T-helper 1 cell (primary cell): ENCODE measurements at places on chromosomes 4 and X.

GRCh38 chrX:149121206-149121920 is 383.7 kb downstream of the IDS start:
- DNase-seq, result no peak

DNA sequence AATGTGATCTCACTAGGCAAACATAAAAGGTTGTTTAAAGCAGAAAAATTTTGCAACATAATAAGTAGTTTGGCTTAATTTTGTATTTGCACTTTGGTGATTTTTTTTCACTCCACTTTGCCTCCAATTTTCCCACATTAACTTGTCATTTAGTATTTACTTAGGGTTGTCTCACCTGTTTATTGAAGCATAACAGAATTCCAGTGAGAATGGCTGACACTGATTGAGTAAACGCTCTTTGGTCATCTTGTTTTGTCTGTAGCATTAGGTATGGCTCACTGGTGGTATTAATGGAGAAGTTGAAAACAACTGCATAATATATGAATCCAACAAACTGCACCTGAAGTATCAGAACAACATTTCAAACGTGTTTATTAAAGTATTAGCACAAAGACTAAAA is 799.5 kb upstream of the ADGRL3 start:
- DNase-seq, result no peak

GRCh38 chrX:132676561-132677186 is 187.8 kb upstream of the MBNL3 start:
- DNase-seq, result peak; percentile 4

- no peak for DNase-seq
Measured at GRCh38 chr4:183107891-183108459, 8.9 kb downstream of the WWC2 start.

GRCh38 chr4:74058048-74058651 is 19.7 kb upstream of the CXCL3 start:
- no peak for DNase-seq

- no peak for DNase-seq
Measured at GRCh38 chrX:1592470-1593142, 1.2 kb downstream of the AKAP17A start.

DNA sequence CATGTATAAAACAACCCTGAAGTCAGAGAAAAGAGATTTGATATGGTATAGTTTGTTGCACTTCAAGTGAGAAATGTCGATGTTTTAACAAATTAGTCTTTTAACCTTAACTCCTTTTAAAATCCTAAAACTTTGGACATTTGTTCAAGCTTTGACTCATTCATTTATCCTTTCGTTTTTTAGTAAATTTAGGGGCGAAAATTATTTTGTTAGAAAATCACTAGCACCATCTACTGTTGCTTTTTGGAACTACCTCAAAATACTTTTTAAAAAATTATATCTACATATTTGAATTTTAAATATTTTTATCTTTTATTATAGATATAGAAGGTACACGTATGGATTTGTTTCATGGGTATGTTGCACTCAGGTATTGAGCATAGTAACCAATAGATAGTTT is 165.1 kb upstream of the POF1B start:
- no peak for DNase-seq

GRCh38 chr4:145045180-145045579 is 52.8 kb downstream of the ANAPC10 start:
- no peak for DNase-seq

- DNase-seq, result no peak
Measured at GRCh38 chr4:100417565-100417964, 100.3 kb downstream of the EMCN start.

GRCh38 chr4:18578307-18578706 is 556.8 kb upstream of the LCORL start:
- no peak for DNase-seq

DNA sequence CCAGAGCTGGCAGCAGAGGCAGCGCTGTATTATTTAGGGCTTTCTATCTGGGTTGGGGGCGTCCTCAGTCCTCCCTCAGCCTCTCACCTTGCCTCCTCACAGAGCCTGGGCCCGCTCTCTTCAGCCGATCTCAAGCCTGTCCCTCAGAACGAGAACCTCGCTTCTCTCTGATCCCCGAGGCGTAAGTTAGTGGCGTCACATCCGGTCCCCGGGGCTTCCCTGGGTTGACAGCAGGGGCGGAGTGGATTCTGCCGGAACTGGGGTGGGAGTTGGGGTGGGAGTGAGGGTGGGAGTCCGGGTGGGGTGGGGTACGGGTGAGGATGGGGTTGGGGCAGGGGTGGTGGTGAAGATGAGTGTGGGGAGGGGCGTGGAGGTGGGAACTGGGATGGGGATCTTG is at the start of gene MAGEA10:
Gene MAGEA10, minus strand, starts transcription at position 190 of the 397 bp plus-strand sequence. CDS start 2,957 bp downstream, outside the sequence.
- no peak for DNase-seq

DNA sequence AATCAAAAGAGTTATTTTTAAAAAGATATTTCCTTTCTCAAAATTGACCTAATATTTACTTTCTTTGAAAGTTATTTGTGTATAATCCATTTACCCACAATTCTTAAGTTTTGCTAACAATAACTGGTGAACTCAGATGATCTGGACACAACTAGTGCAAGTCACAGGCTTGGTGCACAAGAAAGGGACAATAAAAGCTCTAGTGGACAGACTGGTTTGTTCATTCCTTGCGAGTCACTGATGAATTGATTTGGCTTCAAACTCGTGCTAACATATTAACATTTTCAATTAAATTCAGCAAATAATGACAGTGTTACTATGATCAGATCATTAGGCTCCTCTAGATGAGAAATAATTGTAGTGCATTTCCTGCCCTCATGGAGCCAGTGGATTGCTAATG is 169.2 kb downstream of the BMPR1B start:
- DNase-seq, result no peak

GRCh38 chr4:151917145-151917734 is 156.4 kb upstream of the GATB start:
- no peak for DNase-seq

DNA sequence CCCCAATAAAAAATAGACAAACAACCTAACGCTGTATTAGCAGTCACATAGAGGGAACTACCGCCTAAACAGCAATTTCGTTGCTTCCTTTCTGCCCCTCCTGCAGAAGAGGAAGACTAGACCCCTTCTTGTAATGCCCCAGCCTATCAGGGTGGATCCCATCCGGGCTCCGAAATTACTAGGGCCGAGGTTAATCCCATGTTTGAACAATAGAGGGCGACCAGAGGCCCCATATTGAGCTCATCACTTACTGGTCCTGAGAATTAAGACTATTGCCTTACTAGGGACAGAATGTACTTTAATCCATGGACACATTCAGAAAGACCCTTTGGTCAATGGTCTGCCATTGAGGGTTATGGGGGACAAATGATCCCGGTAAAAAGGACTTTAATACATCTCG is 11.8 kb upstream of the ZNF630 start:
- DNase-seq, result no peak

- DNase-seq, result no peak
Measured at GRCh38 chr4:117588771-117589170, 445.5 kb upstream of the NDST3 start.
